Stimulated activated CD4-positive, alpha-beta T cell treated with anti-CD3 and anti-CD28 coated beads, Interleukin-4, amount 100 ng/mL, for 24 hours (primary cell): ENCODE measurements at places on chromosomes 7 and 10.

DNA sequence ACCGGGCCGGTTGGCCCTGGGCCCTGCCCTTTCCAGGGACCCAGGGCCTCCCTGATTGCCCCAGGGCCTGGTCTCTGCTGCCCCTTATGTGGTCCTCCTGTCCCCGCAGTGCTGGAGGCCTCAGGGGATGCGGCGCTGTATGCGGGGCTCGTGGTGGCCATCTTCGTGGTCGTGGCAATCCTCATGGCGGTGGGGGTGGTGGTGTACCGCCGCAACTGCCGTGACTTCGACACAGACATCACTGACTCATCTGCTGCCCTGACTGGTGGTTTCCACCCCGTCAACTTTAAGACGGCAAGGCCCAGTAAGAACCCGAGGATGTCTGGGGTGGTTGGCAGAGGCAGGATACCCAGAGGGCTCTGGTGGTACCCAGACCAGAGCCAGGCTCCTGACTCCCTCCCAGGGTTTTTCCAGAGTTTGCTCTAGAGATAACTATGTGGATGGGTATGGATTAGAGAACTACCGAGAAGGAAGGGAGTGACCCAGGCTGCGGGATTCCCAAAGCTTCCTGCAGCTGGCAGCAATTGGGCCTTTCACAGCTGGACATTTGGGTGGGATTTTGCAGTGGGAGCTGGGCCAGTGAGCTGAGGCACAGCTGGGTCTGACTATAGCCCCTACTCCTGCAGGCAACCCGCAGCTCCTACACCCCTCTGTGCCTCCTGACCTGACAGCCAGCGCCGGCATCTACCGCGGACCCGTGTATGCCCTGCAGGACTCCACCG is 28.1 kb upstream of the SLC29A3 start:
- DNase-seq: no peak

DNA sequence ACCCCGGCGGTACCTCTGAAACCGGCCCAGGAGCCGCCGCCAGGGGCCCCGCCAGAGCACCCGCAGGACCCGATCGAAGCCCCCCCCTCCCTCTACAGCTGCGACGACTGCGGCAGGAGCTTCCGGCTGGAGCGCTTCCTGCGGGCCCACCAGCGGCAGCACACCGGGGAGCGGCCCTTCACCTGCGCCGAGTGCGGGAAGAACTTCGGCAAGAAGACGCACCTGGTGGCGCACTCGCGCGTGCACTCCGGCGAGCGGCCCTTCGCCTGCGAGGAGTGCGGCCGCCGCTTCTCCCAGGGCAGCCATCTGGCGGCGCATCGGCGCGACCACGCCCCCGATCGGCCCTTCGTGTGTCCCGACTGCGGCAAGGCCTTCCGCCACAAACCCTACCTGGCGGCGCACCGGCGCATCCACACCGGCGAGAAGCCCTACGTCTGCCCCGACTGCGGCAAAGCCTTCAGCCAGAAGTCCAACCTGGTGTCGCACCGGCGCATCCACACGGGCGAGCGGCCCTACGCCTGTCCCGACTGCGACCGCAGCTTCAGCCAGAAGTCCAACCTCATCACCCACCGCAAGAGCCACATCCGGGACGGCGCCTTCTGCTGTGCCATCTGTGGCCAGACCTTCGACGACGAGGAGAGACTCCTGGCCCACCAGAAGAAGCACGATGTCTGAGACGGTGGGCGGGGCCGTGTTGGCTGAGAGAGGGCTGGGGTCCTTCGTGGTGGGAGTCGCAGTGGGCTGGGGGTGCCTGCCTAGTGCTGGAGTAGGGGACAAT is 3.8 kb downstream of the REPIN1 start:
- DNase-seq: no peak

DNA sequence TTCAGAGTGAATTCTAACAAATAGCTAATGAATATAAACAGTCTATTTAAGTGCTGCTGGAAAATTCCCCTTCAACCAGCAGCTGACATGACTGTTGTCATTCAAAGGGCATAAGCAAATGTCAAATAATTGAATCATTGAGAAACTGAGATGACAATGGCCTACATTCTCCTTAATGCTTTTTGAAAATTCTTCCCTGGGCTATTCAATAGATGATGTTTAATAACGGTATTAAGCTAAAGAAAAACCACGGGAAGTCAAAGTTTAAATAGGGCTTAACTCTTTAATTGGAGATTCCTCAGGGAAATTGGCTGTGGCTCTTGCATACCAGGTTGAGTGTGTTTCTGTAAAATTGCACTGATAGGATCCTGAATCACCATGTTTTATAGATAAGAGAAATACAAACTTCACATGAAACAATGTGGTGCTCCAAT is 77.0 kb downstream of the ARL4A start:
- DNase-seq: no peak

DNA sequence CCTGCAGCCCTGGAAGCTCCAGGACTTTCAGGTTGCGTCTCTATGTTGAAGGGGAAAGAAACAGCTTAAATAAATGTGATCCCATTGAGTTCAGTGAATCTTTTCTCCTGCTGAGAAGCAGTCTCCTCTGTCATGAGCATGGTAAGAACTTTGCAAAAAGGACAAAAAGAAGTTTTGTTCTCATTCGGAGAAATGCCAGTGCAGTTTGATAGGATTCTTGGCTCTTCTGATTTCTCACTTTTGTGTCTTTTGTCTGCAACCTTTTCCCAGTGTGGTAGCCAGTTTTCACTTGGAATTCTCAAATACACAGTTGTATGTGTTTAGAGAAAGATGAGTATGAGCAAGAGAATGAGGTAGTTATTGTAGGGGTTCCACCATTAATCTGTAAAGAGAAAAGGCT is 64.3 kb downstream of the AP3M1 start:
- no peak for DNase-seq

GRCh38 chr7:92436612-92437445 is 10.5 kb upstream of the GATAD1 start:
- no peak for DNase-seq
